ENCODE measurements at places on chromosomes 1 and 21.
A peak's percentile ranks its signal among the peaks of the same experiment; 100 is the strongest.

DNA sequence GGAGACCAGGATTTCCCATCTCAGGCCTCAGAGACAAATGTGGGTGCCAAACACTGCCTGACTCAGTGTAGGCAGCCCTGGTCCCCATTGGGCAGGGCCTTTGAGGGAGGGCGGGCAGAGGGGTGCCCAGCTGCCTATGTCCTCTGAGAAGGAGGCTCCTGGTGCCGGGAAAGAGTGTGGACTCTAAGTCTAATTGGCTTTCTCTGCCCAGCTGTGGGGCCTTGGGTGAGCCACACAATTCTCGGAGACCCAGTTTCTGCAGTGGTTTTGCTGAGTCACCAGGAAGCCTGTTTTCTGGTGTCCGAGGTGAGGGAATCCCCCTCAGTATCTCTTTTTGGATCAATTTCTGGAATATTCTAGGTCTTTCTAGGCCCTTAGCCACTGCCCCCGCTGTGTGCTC, 35.3 kb upstream of the ACTL8 start:
- no peak for DNase-seq

GRCh38 chr1:212473729-212474128, 41.0 kb downstream of the NENF start:
- no peak for DNase-seq

- no peak for DNase-seq
Observed at GRCh38 chr1:203278885-203279406, 26.4 kb upstream of the BTG2 start.

DNA sequence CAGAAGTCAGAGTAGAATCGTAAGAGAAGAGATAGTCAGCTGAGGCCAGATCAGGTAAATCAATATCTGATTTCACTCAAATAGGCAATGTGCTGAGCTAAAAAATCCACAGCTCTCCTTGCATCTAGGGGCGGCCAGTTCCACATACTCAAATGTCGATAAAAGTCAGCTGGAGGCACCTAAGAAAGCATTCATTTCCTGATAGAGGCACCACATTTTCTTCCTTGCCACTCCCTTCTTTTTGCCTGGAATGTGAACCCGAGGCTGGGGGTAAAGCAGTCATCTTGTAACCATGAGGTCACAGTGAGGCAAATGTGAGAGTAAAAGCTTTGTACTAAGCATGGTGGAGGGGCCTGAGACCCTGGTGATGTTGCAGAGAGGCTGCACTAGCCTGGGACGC, 24.2 kb upstream of the CTPS1 start:
- no peak for DNase-seq

DNA sequence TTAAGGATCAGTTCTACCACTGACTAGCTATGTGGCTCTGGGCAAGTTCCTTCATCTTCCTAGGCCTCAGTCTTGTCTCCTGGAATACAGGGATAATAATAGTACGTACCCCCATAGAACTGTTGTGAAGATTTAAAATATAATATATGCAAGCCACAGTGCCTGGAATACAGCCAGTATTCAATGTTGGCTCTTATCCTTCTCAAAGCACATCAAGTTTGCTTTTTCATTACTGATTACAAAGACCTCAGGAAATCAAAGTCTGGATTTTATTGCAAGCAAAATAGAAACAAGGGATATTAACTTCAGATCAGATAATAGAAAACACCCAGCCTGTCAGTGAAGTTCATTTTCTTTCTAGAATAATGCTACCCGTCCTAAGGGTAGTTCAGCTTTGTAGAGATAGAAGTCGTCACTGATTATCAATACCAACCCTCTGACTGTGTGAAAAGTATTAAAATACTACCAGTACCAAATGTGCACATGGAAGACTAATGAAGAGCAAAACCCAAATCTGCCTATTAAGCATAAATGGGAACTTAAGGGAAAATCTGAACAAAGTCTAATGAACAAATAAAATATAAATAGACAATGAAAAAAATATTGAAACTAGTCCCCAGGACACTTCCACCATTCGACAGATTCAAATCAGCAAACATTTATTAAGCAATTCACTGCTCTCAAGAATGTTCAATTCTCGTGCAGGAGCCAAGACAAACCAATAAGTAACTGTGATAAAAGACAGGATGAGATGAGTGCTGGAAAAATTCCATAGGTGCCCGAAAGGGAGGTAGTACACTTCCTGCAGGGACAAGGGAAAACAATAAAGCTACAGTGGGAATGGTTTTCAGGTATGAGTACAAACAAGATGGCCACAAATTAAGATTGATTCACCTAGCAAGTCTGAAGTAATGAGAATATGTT, 206.2 kb downstream of the SMYD3 start:
- DNase-seq, result no peak

DNA sequence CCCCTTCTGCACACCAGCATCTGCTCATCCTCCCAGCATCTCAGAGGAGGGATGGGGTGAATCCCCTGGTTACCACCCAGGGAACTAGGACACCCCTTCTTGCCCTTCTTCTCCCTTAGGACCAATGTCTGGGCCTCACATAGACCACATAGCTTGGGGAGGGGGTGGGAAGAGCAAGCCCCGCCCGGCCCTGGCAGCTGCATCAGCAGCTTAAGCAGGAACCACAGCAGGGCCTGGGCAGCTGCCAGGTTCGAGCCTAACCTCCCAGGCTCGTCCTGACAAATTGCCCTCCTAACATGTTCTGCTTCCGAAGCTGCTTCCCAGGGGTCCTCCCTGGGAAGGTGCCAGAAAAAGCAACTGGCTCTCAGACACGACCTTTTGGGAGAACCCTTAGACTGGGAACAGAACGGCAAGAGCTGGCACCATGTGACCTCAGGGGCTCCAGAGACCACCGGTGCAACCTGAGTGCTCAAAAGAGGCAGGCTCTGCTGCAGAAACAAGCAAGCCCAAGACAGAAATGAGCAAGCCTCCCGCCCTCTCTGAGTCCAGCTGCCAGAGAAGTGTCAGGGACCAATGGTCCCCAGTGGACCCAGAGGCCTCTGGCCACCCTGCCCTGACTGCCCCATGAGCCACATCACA, 18.4 kb upstream of the CLSTN1 start:
- DNase-seq, result no peak

DNA sequence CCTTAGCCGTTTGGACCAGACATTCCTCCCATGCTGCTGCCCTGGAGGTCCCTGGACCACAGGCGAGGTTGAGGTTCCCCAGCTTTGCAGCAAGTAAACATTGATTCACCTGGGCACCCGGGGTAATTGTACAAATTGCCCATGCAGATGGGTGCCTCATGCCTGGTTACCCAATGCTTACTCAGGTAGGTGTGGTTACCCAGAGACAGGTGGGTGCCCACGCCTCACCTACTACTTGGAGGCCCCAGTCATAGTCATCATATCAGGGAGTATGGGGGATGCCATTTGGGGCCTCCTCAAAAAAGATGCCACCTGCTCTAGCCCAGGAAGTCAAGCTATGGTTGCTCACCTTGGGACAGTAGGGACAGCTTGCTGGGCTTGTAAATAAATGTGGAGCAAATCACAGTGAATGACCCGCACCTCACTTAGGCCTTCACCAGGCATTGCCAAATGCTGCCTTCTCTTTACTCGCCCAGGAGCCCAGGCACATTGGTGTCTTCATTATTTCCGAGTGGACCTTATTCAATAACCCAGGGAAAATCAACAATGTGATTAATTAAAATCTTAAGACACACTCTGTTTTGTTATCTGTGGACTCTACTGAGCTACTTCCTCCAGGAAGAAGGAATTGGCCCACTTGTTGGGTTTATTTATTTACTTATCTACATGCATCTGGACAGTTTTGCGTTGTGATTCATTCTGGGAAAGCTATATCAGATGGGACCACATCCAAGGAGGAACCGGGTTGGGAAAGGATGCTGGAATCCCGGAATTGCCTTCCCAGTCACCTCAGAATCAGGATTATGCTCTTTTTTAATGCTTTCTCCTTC, 35.6 kb upstream of the GRHL3 start:
- DNase-seq, result no peak

DNA sequence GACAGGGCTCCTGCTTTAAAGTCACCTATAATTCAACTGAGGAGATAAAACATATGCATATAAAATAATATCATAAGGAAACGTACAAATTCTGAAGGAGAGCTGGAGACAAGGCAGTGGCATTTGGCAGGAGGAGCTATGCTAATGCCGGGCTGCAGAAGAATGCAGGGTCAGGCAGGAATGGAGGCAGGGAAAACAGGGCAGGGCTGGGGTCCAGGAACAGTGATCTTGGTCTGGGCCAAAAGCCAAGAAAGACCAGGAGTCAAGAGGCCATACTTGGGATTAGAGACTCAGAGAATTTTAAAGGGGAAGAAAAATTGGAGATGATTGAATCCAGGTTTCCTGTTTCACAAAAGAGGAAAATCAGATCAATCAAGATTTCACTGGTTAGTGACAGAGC, 20.0 kb upstream of the BRDT start:
- no peak for DNase-seq

DNA sequence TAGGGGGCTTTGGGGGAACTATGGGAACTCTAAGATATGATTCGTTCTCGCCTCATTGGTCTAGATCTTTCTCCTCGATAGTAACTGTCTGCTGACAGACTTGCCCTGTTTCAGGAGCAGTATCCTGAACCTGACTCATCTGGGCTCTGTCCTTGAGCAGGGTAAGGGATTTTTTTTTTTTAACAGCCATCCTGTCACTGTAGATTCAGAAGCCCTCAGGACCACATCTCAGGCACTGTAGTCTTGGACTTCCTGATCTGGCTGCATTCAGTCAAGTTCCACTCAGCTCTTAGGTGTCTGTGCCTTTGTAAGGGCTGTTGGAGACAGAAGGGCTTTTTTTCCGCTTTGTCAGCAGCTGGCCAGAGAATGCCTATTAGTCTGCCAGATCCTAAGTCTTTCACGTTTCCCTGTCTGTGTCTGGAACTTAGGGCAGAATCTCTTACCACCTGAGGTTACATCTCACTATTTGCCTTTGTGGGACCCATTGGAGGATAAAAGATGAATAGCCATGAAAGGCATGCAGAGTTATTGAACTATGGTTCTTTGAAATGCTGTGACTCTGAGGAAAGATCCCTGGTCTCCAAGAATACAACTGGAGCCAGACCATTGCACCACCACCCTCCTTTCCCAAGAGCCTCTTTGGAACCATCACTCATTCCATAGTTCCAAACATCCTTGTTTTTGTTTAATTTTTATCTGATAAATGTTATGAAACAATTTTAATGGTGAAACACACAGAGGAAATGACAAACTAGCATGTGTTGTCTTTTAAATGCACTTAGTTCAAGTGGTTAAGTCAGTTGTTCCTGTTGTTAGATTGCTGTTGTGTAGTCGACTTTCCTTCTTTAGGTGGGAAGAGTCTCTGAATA, 49.7 kb upstream of the MACF1 start:
- DNase-seq, result no peak

DNA sequence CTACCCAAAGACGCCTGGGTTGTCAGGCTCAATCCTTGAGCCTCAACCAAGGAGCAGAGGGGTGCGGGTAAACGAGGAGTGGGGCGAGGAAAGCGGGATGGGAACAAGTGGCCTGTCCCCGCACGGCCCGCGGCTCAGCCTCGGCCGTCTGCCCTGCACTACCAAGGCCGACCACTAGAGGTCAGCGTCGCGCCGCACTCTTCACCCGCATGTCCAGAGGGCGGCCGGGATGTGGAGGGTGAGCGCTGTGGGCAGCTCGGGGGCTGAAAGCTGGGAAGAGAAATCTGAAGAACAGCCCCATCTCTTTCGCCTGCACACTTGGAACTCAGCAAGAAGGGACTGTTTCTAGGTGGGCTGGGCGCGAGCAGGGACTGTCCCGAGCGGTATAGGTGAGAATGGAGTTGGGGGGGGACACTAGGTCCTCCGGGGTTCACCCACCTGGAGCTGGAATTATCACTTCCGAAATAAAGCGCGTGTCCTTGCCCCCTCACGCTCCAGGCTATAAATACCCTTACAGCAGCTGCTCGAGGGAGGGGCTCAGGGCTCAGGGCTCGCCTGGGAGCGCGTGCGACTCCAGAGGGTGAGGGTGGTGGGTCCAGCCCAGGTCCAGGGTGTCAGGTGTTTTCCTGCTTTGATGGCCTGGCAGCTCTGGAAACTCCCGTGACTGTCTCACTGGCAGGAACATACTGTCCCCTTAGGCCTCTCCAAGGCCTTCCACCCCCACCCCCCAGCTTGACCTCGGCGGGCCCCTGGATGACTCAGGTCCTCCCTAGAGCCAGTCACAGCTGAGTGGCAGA, 9.8 kb downstream of the SLC30A2 start:
- peak; percentile 43 for DNase-seq

DNA sequence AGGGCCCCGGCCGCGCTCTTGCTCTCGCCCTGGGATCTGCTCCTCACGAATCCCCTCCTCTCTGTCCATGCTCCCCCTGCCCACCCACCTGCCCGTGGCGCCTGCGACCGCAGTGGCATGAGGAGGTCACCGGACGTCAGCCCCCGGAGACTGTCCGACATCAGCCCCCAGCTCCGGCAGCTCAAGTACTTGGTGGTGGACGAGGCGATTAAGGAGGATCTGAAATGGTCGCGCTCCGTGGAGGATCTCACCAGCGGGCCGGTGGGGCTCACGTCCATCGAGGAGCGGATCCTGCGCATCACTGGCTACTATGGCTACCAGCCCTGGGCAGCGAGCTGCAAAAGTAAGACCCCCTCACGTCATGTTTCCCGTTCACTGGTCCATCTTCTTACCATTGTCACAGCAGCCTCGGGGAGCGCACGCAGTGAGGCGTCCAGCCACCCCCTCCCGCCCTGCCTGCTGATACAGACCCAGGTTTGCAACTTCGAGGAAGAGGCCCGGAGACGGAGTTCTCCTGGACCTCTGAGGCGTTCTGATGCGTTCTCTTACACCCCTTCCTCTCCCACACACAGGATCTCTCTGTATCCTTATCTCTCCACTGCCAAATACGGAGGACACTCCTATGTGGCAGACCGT, 1.1 kb downstream of the SLC35F3 start:
- no peak for DNase-seq

GRCh38 chr1:207901041-207901653, 9.8 kb downstream of the CD34 start:
- no peak for DNase-seq

- no peak for DNase-seq
Observed at GRCh38 chr1:205481218-205481617, 23.3 kb upstream of the CDK18 start.

- DNase-seq, result no peak
Observed at GRCh38 chr1:220967911-220968310, 88.7 kb downstream of the HLX start.

GRCh38 chr1:153340356-153340755, 8.3 kb downstream of the PGLYRP4 start:
- DNase-seq, result no peak

GRCh38 chr1:171582589-171582988, 39.5 kb upstream of the MYOCOS start:
- no peak for DNase-seq

DNA sequence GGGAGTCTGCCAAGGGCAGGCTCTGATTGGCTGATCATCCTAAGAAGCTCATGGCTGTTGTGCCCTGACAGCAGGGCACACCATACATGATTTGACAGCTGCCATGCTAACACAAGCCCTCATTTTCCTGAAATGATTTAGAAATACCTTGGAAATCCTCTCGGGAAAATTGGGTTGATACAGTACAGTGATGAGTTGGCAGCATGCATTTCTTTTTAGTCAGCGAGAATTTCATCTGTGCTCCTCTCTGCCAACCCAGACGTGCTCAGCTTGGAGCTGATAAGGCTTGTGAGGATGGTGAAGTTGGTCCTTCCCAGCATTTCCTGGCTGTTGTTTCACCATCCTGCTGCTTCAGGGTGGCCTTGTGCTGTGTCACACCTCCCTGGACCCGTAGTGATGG, 22.6 kb upstream of the KCNQ4 start:
- no peak for DNase-seq

- no peak for DNase-seq
Observed at GRCh38 chr1:22875241-22875640, 97.4 kb downstream of the LACTBL1 start.

- DNase-seq, result peak; percentile 76
Observed at GRCh38 chr21:25568246-25568645, 39.0 kb downstream of the MRPL39 start.

- peak; percentile 60 for DNase-seq
Observed at GRCh38 chr21:25457411-25457810, 149.9 kb downstream of the MRPL39 start.

Data from Kasumi-1 (cell line).